ENCODE measurements at places on chromosomes 3 and 15.

GRCh38 chr15:51849860-51850259 is 20.4 kb downstream of the TMOD3 start:
- no peak for DNase-seq

GRCh38 chr15:73075160-73075859 is 23.0 kb downstream of the NEO1 start:
- no peak for DNase-seq

- no peak for DNase-seq
Observed at GRCh38 chr3:22836131-22836530, 367.0 kb upstream of the UBE2E2 start.

- DNase-seq = no peak
Observed at GRCh38 chr3:188734395-188734794, 437.4 kb upstream of the TPRG1 start.

- DNase-seq = no peak
Observed at GRCh38 chr15:66145726-66146182, 107.8 kb downstream of the MEGF11 start.

GRCh38 chr15:29774900-29775299 is 47.4 kb downstream of the TJP1 start:
- DNase-seq = no peak

- DNase-seq = no peak
Observed at GRCh38 chr3:143888846-143889245, 40.6 kb upstream of the SLC9A9 start.

GRCh38 chr15:65233696-65234095 is 22.4 kb upstream of the CILP start:
- DNase-seq = no peak

DNA sequence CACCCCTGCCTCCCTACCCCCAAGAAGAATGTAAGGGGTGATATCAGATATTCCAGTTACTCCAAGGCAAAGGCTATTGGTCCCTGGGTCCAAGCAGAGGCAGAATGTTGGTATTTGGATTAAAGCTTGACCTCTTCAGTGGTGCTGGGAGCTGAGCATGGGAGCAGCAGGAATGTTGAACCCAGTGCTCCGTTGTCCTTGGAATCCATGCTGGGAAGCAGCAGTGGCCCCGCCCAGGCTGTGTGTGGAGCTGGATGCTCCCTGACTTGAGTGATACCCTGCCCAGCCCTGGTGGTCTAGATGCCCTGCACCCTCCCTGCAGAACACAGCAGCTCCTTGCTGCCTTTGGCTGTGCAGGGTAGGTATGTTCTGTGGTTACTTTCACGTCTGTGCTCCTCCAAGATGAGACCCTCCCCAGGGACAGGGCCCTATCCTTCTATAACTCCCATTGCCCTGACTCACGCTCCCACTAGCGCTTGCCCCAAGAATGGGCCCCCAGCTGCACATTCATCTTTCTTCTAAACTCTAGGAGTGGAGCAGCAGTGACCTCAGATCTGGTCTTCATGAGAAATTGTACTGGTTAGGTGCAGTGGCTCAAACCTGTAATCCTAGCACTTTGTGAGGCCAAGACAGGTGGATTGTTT is 35.1 kb downstream of the UMPS start:
- no peak for DNase-seq

- no peak for DNase-seq
Observed at GRCh38 chr15:37921527-37922385, 12.7 kb upstream of the TMCO5A start.

DNA sequence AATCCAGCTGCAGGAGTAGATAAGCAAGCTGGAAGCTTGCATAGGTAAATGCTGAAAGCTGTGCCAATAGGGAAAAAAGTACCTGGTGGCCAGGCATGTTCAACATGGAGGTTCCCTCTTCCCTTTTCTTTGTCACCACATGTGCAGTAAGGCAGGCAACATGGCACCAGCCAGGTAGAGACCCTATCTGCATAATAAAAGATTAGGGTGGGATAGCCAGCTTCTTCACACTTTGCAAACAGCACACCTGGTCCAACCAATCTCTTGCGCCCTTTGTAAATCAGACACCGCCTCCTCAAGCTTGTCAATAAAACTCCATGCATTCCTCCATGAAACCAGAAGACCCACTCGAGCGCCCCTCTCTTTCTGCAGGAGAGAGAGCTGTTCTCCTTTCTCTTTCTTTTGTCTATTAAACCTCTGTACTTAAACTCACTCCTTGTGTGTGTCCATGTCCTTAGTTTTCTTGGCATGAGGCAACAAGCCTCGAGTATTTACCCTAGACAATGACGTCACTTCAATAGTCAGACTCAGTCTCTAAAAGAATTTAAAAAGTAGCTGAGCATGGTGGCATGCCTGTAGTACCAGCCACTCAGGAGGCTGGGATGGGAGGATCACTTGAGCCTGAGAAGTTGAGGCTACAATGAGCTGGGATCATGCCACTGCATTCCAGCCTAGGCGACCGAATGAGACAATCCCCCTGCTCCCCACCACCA is 256.3 kb downstream of the SCAPER start:
- no peak for DNase-seq

DNA sequence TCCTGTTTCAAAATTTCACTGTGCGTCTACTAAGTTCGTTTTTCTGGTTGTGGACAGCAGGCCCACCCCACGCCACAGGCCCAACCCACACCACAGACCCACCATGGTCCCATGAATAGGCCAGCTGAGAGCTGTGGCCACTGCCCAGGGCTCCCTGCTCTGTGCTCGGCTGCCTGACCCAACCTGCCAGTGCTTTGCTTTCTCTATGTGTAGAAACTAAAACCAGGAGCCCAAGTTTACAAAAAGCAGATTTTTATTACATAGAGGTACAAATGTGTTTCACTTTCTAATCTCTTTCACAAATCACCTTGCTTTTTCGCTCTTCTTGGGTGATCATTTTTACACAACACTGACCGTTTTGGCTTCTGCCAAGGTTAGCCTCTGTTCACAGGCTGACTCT is 69.1 kb downstream of the HERC2 start:
- DNase-seq = no peak

DNA sequence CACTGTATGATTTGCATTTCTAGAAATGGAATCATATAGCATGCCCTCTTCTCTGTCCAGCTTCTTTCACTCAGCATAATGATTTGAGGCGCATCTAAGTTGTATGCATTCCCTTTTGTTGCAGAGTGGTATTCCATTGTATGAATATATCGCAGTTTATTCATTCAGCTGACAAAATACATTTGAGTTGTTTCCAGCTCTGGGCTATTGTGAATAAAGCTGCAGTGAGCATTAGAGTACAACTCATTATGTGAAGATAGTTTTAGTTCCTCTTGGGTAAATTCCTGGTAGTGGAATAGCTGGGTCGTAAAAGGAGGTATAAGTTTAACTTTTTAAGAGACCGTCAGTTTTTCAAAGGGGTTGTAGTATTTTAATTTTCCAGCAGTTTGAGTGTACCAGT is 38.5 kb upstream of the POLR2M start:
- no peak for DNase-seq

DNA sequence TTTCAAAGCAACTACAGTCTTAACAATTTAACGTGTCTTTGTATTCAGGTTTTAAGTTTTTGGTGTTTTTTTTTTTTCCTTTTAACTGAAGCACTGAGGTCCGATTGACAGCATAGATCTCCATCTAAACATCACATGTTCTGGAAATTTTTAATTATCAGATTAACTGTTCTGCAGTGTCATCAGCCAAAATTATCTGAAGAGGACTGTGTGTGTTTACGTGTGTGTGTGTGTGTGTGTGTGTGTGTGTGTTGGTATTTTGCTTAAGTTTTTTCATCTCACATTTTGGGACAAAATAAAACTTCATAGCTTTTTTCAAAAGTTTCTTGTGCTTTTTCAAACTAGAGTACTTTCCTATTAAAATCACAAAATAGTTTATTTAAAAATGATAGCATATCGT is 1.8 kb downstream of the PIK3CA start:
- DNase-seq = no peak

DNA sequence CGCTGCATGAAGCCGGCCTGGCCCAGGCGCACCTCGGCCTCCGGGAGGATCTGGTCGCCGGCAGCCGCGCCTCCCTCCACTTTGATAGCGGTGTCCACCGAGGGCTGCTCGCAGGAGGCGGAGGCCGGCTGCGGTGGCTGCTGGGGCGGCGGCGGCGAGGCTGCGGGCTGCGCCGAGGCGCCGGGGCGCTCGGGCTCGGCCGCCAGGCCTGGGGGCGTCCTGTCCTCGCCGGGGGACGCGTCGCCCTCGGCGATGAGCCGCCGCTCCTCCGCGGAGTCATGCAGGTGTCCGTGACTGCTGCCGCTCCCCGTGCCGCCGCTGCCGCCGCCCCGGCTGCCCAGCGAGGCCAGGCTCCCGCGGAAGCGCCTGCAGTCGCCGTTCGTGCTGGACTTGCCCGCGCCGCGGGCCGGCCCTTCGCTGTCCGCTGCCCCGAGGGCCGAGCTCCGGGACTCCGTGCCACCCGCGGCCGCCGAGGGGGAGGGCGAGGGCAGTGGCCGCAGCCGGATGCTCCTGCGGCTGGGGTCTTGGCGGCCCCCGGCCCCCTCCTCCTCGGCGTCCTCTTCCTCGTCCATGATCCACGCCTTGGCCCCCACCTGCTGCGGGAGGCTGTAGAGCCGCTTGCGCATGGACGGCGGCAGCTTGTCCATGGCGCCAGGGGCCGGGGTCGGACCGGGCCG is 996 bp downstream of the HCN4 start:
- DNase-seq = no peak

DNA sequence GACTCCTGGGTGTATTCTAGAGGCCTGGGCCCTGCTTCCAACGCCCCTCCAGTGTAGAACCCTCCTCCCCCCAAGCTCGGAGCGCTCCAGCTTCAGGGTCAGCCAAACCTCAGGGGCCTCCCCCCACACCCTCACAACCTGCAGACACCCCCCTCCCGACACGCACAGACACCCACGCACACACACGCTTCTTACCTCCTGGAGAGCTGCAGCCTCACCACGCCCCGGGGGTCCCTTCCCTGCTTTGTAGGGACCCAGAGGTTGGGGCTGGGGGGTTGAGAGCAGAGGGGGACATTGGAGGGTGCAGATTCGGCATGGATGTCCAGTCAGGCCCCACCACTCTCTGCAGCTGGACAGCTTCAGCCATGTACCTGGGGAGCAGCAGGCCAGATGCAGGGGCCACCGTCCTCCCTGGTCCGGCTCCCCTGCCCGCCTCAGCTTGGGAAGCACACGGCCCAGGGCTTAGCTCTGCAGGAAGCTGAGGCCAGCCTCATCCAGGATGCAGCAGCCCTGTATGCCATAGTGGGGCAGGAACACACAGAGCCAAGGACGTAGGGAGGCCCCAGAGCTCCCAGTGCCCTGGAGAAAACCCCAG is 13.0 kb downstream of the ZDHHC19 start:
- DNase-seq = no peak

GRCh38 chr3:20256144-20256543 is 70.1 kb upstream of the SGO1 start:
- no peak for DNase-seq

GRCh38 chr15:90531147-90531546 is 1.4 kb downstream of the CRTC3 start:
- no peak for DNase-seq

DNA sequence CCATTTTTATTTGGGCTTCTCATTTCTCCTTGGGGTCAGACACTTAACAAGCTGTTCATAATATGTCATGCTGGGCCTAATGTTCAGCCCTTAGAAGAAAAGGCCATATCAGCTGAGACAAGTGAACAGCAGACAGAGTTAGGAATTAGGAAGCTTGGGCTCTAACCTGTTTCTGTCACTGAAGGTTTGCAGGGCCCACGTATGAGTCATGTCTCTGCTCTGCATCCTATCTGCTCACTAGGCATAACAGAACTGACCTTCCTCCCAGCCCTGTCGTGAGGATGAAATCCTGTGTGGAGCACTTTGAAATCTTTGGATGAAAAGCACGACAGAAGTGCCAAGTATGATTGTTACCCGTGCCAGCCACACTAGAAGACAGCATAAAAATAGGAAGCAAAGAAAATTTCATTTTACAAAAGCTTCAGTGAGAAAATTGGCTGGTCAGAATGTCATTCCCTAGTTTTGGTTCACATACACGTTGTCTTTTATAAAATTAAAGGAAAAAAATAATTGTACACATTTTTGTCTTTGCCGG is 26.5 kb upstream of the CD47 start:
- DNase-seq = no peak

DNA sequence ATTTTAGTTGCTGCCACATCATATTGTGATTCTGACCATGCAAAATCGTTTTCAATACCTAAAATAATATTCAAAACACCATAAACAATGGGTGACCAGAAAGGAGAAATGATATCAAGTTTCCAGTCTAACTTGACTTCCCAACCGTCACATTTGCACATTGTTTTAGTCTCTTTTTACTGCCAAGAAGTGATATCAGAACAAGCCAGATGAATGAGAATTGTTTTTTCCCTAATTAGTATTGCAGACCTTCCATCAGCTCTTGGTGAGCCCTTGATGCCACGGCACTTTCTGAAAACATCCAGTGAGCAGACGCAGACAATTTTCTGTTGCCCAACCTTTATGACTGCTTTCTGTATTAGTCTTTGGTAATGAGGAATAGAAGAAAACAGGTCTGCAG is 62.5 kb downstream of the SPATA16 start:
- no peak for DNase-seq

DNA sequence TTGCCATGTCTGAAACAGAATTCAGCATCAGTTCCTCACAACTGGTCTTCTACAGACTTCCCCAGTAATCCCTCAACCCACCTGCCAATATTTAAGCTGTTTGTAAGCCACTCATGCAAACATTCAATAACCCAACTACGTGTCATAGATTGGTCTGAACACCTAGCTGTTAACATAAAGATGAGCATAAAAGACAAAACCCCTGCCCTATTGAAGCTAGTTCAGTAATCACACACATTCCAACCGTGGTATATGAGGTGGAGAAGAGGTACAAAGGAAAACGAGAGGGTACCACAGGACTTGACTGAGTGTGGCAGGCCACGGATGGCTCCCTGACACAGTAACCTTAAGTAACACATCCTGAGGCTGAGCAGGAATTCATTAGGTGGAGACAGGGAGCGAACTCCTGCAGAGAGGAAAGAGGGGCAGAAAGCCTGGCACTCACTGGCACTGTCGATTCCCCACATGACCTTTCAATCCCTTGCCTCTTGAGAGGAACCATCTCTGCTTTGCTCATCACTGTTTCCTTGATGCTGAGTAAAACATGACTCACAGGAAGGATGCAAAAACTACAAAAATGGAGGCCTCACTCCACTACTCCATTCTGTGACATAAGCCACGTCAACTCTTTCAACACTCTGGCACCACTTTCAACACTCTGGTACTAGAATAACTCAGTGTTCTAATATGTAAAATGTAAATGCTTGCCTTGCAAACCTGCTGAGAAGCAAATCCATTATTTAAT is 31.3 kb downstream of the RPN1 start:
- no peak for DNase-seq

GRCh38 chr3:171508676-171509075 is 48.5 kb upstream of the TNIK start:
- DNase-seq = no peak

- no peak for DNase-seq
Observed at GRCh38 chr3:170829546-170830272, 40.3 kb downstream of the RPL22L1 start.

GRCh38 chr3:29949940-29950616 is 656.3 kb upstream of the TGFBR2 start:
- no peak for DNase-seq

GRCh38 chr15:85840802-85841152 is 46.1 kb upstream of the KLHL25 start:
- no peak for DNase-seq
